Sciatic nerve (tissue), 2 donors: ENCODE measurements at places on chromosomes 5 and 9. TPM values are rescaled to one million over a fixed set of nuclear protein-coding genes. Genes with fewer than 3 reads are reported as not detected.

The PIP5KL1 gene
- 2.0 TPM for total RNA-seq

The LCN9 gene
- not detected for total RNA-seq

The PCDHB13 gene
- total RNA-seq = 4.9 TPM

The GNA14 gene
- 8.0 TPM for total RNA-seq

The TRAF1 gene
- 8.0 TPM for total RNA-seq

The CCDC171 gene
- 27.1 TPM for total RNA-seq

The PCDHGA4 gene
- total RNA-seq = 10.6 TPM

The QRFP gene
- not detected for total RNA-seq

The HARS2 gene
- 27.1 TPM for total RNA-seq

The OGN gene
- 71.7 TPM for total RNA-seq

The ZNF658 gene
- total RNA-seq = 9.3 TPM

The CBY3 gene
- not detected for total RNA-seq

The CAMSAP1 gene
- 39.8 TPM for total RNA-seq

The DRD1 gene
- 0.89 TPM for total RNA-seq

The ANKRD31 gene
- total RNA-seq = 0.53 TPM

The HACD4 gene
- 6.4 TPM for total RNA-seq

The GRXCR2 gene
- total RNA-seq = not detected

GRCh38 chr9:90147426-90147825 is 495.2 kb downstream of the DIRAS2 start:
- no peak for DNase-seq

GRCh38 chr9:614431-614830 is 227.1 kb upstream of the DMRT1 start:
- DNase-seq = no peak

- DNase-seq = peak; percentile 64
These were observed 134.6 kb upstream of the CPEB4 start for GRCh38 chr5:173753307-173754168.

GRCh38 chr9:123649909-123650308 is 280.0 kb downstream of the DENND1A start:
- DNase-seq = no peak

DNA sequence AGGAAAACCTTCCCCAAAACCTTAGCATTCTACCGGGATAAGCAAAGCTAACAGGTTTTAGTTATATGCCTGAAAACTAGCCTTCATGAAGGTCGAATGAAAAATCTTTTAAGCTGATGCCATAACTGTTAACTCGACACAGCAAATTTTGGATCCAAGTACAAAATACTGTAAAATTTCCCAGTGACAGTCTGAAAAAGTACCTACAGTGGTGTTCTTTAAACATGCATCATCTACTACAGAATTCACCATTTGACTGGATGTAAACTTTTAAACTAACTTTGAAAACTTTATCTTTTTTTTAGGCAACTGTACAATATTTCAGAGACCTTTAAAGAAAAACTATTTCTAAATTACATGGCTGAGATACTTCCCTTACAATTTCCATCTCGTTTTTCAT is 791 bp downstream of the RAPGEF6 start:
- DNase-seq = no peak

GRCh38 chr5:128799945-128800344 is 165.3 kb upstream of the SLC27A6 start:
- DNase-seq = no peak

GRCh38 chr5:77995793-77996409 is 219.8 kb upstream of the TBCA start:
- no peak for DNase-seq

- no peak for DNase-seq
These were observed 71.7 kb downstream of the KCNT1 start for GRCh38 chr9:135773530-135774238.

GRCh38 chr9:86369810-86370209 is 15.6 kb upstream of the TUT7 start:
- DNase-seq = no peak

GRCh38 chr9:128409978-128410377 is 10.7 kb upstream of the CERCAM start:
- DNase-seq = no peak

DNA sequence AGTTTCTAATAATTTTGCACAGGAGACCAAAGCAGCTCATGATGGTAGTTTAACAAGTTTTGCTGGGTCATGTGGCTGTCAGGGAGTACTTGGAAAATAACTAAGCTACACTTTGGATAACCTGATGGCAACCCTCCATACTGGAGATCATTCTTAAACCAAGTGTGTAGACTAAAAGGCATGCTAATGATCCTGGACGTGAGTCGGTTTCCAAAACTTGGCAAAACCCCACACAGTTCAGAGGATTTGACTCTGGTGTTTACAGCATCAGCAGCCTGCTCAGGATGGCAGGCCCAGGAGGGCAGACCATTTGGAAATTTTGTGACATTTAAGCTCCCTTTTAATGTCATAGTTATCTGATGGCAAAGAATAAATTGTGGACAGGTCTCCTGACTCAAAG is 196.5 kb upstream of the EFNA5 start:
- no peak for DNase-seq

- DNase-seq = no peak
These were observed 10.9 kb upstream of the LRRC14B start for GRCh38 chr5:180286-180918.

DNA sequence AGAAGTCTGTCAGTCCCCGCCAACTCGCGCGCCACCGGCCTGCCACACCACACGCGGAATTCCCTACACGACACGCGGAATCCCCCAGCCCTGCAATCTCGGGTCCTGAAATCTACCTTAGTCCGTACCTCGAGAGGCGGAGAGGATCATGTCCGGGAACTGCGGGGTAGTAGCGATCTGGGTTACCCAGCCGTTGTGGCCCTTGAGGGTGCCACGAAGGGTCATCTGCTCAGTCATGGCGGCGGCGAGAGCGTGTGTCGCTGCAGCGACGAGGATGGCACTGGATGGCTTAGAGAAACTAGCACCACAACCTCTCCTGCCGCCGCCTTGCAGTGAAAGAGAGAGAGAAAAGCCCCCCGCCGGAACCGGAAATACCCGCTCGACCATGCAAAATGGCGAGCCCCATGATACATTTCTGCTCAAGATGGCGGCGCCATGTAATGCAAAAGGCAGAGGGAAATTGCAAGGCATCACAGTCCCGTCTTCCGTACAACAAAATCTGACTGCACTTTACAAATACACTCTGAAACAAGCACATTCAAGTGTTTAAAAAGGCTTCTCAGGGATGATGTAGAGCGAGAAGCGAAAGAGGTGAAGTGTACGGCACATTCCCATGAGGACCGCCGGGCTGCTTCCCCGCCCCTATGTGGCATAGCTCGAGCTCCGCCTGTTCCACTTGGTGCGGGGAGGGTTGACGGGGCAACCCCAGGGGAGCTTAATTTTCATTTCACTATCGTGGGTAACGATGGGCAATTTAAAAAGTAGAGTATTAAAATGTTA is at the start of gene RACK1:
Gene RACK1, minus strand, starts transcription at position 343 of the 780 bp plus-strand sequence. Its CDS starts 106 bp downstream, at position 237.
- DNase-seq = peak; percentile 92

- no peak for DNase-seq
These were observed 143.0 kb upstream of the RPS23 start for GRCh38 chr5:82421119-82421518.

- DNase-seq = no peak
These were observed 60.4 kb downstream of the DAB2IP start for GRCh38 chr9:121711797-121712196.

DNA sequence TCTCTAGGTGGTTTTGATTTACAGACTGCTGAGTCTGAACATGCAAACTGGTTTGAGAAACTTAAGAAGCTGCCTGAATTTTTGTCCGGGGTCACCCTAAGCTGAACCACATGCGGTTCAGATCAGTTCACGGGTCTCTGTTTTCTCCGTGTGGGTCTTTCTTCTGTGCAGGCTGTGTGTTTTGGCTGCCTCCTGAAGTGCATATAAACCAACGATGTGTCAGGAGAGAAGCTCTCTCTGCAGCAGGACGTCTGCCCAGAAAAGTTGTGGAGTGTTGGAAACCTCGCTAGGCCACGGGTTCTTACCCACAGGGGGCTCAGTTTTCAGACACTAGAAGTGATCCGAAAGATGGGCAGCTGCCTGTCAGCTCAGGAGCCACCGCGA is 364.2 kb downstream of the IRX2 start:
- DNase-seq = no peak

DNA sequence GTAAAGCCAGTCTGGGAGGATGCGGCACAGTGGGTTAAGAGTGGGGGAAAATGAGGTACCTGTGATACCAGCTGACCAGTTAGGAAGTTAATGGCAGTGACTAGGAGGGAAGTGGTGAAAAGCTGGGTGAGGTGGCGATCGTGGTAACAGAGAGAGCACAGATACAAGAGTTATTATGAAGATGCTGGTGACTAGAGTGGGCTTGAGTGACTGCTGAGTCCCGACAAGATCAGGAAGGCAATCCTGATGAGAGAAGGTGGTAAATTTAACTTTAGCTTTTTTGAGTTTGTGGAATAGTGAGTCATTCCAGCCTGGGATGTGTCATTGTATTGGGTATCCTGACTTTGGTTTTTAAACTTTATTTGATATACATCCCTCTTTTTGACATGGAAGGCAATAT is 38.8 kb downstream of the CMYA5 start:
- no peak for DNase-seq

DNA sequence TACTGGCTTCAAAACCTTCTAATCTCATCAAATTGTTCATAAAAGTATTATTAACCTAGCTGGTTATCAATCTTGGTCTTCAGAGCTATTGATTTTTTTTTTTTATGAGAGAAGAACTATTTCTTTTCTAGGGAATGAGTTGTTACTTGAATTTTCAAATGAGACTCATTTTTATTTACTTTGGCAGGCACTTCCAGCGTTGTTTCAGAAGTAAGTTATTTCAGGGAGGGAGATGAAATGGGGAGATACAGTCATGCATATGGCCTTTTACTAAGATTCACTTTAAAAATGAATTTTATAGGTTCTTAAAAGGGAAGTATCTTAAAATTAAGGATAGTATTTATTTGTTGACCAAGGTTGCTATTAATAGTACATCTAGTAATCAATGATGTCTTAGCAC is 129.6 kb downstream of the IZUMO3 start:
- no peak for DNase-seq

DNA sequence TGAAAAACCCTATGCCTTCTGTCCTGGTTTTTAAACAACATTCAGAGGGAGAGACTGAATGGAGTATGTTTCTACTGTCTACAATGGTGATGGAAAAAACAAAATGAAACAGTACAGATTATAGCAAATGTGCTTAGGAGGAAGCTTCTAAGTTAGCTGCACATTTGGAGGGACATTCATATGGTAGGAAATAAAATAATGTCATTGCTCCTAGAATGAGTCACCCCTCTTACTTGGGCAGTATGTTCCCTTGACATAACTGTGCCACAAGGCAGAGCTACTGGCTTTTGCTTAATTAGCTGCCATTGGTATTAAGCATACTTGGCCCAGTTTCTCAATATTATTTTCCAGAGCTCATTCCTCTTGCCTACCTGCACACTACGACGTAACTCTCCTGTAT is 128.9 kb downstream of the GDNF start:
- DNase-seq = no peak

DNA sequence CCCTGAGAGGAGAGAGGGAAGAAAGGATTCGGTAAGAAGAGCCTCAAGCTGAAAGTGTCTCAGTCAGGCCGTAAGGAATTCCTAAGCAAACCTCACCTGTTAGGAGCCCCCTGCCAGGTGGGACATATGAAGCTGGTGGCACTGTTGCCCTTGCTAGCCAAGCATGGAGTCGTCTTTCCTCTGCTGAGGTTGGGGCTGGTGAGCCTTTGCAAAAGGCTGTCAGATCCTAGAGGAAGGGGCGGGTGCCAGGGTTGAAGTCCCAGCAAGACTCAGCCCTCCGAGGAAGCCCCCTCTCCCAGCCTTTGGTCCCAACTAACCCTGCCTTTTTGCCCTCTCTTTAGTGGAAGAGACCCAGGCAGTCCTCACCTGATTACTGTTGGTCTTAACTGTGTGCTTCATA is 5.5 kb upstream of the SMIM32 start:
- no peak for DNase-seq

DNA sequence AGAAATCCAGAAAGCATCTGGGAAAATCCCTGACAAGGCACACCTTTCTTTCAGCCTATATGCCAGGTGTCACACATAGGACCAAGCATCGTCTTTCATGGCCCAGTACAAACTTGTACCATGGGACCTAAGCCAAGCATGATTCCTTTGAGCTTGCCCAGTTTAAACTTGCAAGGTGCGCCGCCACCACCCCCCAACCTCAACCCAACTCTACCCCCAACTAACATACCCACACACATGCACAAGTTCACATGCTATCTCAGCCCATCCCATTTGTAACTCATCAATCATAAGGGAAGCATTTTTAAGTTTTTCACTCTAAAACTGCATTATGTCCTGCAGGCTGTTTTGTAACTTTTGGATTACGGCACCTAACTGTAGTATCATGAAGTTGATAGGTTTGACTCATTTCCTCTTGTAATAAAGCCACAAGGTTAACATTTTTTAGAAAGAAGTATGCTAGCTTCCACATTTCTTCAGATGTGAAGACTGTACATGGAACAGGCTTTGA is 145.9 kb upstream of the FST start:
- DNase-seq = no peak

- DNase-seq = no peak
These were observed 1.7 kb downstream of the INPP5E start for GRCh38 chr9:136437839-136438547.

DNA sequence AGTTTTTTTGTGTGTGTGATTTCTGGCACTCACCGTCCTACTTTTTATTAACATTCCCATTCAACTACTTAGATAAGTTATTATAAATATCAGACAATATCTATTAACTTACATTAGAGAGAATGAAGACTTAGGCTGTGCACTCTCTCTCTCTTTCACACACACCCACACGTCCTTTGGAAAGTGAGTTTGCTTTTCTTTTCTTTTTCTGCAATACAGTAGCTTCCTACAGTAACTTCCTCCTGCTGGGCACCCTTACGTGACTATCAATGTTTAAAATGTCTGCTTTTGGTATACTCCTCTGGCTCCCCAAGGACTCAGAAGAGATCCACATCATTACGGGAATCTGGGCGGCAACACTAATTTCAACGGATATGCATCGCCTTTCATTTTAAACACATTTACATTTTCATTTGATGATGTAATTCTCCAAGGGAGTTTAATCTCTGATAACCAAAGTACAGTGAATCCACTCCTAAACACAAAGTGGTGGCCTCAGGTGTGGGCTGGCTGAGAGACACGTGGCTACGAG is 179.5 kb downstream of the MAPKAP1 start:
- no peak for DNase-seq

GRCh38 chr9:130589754-130590153 is 10.4 kb downstream of the FUBP3 start:
- no peak for DNase-seq

GRCh38 chr9:76987594-76988200 is 31.8 kb upstream of the FOXB2 start:
- DNase-seq = no peak

DNA sequence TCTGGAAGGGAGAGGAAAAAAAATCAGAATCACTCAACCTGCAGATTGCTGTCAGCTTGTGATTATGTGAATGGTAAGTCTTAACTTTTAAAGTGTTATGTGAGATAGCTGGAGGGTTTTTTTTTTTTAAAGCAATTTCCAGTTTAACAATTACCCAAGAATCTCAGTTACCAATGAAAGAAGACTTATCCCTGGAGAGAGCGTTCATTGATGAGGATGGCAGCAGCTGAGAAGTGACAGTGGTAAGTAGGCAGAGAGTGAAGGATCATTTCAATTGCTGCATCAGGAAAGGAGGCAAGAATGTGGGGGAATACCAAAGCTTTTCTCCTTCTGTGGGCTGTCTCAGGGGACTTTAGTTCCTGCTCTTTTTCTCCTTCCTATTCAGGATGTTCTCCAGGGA is 370.2 kb upstream of the C9orf72 start:
- DNase-seq = no peak

- no peak for DNase-seq
These were observed 87.9 kb downstream of the SLC1A3 start for GRCh38 chr5:36694351-36694750.

GRCh38 chr9:121876255-121876654 is 216.9 kb downstream of the TTLL11 start:
- DNase-seq = no peak
